ENCODE measurements at places on chromosomes 7 and 10. TPM values are rescaled to one million over a fixed set of nuclear protein-coding genes. Genes with fewer than 3 reads are reported as not detected.

GRCh38 chr10:132467464-132468149 lies 70.0 kb upstream of the INPP5A start:
- H3K27me3 ChIP-seq, result no peaks in the 10 kb centered on the region
- H3K27ac ChIP-seq, result no peak overlapping the region
- peaks cover 40% of the 10 kb centered on the region for H3K4me1 ChIP-seq

GRCh38 chr7:85287106-85287825 lies 100.4 kb upstream of the SEMA3D start:
- H3K36me3 ChIP-seq, result no peaks in the 10 kb centered on the region
- no peaks in the 10 kb centered on the region for H3K4me1 ChIP-seq
- no peak overlapping the region for H3K27ac ChIP-seq
- H3K27me3 ChIP-seq, result no peaks in the 10 kb centered on the region
- DNase-seq, result no peak
- no peak overlapping the region for H3K4me3 ChIP-seq

GRCh38 chr7:98249106-98249505 lies 2.9 kb downstream of the TECPR1 start:
- H3K27me3 ChIP-seq, result no peaks in the 10 kb centered on the region
- H3K27ac ChIP-seq, result peak overlapping the region; percentile 91
- no peak for DNase-seq
- peaks cover 52% of the 10 kb centered on the region for H3K4me1 ChIP-seq
- no peak overlapping the region for H3K4me3 ChIP-seq
- peaks cover 14% of the 10 kb centered on the region for H3K36me3 ChIP-seq

- no peaks in the 10 kb centered on the region for H3K27me3 ChIP-seq
- no peak overlapping the region for H3K27ac ChIP-seq
- H3K4me1 ChIP-seq, result no peaks in the 10 kb centered on the region
- DNase-seq, result no peak
Measured at GRCh38 chr7:46162609-46163008, 241.5 kb upstream of the IGFBP3 start.

DNA sequence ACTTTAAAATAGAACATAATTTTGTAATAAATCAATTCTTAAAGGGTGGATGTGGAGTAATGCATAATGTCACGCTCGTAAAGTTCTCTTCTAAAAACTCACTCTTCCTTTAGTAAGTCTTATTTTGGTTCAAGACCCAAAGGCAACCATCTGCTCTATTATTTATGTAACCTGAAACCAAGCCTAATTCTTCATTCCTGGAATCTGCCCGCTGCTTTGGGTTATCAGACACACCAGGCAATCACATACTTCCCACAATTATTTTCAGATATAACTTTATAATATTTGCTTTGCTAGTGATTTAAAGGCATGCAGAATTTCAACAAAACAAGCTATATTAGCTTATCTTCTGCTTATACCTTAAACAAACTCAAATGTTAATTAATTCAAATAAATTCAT lies 39.0 kb downstream of the RAB11FIP2 start:
- no peaks in the 10 kb centered on the region for H3K27me3 ChIP-seq
- peaks cover 16% of the 10 kb centered on the region for H3K36me3 ChIP-seq
- no peak overlapping the region for H3K27ac ChIP-seq

GRCh38 chr7:151437159-151437553 lies 2.8 kb downstream of the CRYGN start:
- H3K4me1 ChIP-seq, result peaks cover 18% of the 10 kb centered on the region
- no peak overlapping the region for H3K4me3 ChIP-seq
- H3K27ac ChIP-seq, result no peak overlapping the region
- H3K36me3 ChIP-seq, result no peaks in the 10 kb centered on the region
- no peak for DNase-seq
- H3K27me3 ChIP-seq, result peaks cover 12% of the 10 kb centered on the region

DNA sequence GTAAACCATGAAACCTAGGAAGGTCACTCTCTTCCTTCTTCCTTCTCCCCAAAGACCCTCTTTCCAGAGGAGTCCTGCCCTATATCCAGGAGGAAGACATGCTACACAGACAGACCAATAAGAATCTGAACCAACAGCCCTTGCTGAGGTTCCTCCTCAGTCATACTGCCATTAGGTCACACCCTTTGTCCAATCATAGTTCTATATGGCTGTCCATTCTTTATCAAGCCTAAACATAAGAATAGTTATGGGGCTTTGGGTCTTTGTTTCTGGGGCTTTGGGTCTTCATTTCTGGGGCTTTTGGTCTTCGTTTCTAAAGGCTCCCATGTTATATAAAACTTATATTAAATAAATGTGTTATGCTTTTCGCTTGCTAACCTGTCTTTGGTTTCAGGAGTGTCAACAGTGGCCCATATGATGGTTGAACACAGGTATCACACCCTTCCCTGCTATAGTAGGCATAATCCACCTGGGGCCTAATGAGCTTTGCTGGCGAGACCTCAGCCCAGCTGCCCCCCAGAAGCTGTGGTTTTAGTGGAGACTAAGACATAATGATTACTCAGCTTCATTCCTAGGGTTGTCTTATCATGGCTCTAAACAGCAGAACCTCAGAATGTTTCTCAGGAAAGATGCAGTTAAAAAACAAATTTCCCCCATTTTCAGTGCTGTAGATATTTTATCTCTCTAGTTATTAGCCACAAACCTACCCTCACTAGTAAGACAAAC lies 91.6 kb downstream of the ELMO1 start:
- no peaks in the 10 kb centered on the region for H3K36me3 ChIP-seq
- no peaks in the 10 kb centered on the region for H3K27me3 ChIP-seq
- peaks cover 77% of the 10 kb centered on the region for H3K4me1 ChIP-seq
- H3K4me3 ChIP-seq, result no peak overlapping the region

DNA sequence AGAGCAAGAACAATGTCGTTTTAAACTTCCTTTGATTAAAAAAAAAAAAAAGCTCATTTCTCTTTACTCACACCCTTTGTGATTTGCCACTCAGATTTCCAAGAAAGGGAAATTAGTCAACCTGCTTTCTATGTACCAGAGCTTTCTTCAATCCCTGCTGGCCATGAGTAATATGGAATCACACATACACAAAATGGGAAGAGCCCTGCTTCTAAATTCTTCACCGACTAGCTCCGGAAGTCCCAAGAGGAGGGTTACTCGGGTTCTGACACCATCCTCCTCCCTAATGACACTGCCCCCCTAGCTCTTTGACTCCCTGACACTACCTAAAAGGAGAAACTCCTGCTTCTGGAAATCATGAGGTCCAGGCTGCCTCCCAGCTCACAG lies 81.8 kb upstream of the SFMBT2 start:
- H3K36me3 ChIP-seq, result no peaks in the 10 kb centered on the region
- H3K4me1 ChIP-seq, result peaks cover 6% of the 10 kb centered on the region
- H3K27me3 ChIP-seq, result no peaks in the 10 kb centered on the region
- H3K4me3 ChIP-seq, result no peak overlapping the region

DNA sequence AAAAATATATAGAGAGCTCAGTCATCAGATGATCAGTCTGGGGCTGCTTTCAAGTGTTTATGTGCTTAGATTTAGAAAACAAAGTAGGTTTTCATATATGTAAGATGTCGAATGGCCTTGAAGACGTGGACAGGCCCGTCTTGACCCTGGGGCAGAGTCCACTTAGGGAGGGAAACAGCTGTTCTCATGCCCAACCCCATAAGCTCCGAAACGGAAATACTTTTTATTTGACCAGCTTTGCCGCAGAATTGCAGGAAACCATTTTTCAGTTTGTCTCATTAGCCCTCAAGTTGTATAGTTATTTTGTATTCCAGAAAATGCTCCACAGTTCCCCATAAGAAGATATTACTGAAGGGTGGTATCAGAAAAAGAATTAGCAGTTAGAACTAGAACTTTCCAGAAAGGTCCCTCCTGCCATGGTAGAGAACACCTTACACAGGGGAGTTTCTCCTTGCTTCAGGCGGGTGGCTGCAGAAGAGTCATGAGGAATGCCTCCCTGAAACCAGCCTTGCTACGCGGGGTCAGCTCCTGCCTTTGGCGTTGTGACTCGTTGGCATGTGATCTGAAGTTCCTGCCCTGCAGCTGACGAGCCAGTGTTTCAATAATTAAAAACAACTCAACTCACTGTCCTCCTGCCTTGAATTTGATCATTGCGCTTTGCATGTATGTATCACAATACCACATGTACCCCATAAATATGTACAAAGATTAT lies 192.7 kb downstream of the CELF2 start:
- peaks cover 50% of the 10 kb centered on the region for H3K4me1 ChIP-seq
- peaks cover 12% of the 10 kb centered on the region for H3K36me3 ChIP-seq
- no peak overlapping the region for H3K4me3 ChIP-seq
- H3K27ac ChIP-seq, result no peak overlapping the region

DNA sequence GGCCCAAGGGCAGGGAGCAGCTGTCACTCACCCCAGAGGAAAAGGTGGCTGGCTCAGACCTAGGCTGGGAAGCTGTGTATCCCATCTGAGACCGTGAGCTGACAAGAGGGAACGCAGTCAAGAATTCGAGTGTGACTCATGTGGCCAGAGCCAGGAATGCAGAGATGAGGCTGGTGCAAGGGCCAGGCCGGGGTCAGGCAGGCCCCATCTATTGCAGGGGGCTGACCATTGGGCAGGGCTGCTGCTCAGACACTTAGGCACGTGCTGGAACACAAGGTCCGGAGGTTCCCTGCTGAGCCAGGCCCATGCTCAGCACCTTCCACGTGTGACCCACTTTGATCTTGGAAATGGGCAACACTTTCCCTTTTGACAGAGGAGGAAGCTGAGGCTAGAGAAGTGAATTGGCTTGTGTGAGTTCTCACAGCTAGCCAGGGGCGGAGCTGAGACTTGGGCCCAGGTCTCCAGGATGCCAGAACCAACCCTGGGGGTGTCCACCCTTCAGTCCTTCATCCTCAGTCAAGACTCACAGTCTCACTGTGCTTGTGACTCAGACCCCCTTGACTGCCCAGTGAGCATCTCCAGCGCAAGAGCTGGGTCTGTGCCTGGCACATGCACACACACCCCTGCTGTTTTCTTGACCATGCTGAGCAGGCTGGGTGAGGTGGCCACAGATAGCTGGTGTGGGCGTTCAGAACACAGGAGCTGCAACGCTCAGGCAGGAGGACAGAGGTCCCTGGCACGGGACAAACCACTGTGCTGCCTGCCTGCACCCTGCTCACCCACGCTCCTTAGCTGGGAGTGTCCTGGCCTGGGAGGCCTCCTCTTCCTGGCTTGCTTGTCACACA lies 47.6 kb upstream of the PPIF start:
- no peaks in the 10 kb centered on the region for H3K27me3 ChIP-seq
- H3K4me1 ChIP-seq, result peaks cover 10% of the 10 kb centered on the region
- no peak overlapping the region for H3K4me3 ChIP-seq

DNA sequence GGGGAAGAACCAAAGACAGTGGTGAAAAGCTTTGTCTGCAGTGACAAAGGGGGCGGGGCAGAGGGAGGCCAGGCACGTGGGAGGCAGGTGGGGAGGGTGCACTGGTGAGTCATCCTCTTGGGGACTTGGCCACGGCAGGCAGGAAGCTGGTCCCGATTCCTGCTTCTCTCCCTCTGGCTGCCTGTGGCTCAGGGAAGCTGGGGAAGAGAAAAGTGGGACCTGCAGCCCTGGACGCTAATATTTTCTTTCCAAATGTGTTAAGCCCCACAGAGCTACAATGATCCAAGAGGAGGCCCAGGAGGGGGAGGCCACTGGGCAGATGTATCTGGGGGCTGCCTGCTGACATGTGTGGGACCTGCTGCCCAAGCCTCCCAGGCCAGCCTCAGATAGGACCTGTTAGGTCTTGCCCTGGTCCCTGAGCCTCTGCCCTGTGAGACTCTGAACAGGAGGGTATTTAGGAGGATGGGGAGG lies 231.8 kb downstream of the KCNMA1 start:
- peak; percentile 59 for DNase-seq
- H3K4me1 ChIP-seq, result no peaks in the 10 kb centered on the region
- H3K36me3 ChIP-seq, result no peaks in the 10 kb centered on the region
- no peaks in the 10 kb centered on the region for H3K27me3 ChIP-seq
- H3K4me3 ChIP-seq, result no peak overlapping the region
- no peak overlapping the region for H3K27ac ChIP-seq

DNA sequence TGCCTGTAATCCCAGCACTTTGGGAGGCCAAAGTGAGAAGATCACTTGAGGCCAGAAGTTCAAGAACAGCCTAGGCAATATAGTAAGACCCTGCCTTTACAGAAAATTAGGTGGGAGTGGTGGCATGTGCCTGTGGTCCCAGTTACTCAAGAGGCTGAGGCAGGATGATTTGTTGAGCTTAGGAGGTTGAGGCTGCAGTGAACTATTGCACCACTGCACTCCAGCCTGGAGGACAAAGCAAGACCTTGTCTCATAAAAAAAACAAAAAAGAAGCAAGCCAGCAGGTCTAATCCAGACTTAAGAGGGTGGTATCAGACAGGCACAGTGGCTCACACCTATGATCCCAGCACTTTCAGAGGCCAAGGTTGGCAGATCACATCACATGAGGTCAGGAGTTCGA lies 24.5 kb upstream of the KCTD7 start:
- no peak overlapping the region for H3K4me3 ChIP-seq
- no peak for DNase-seq
- H3K27ac ChIP-seq, result no peak overlapping the region
- H3K4me1 ChIP-seq, result no peaks in the 10 kb centered on the region

- H3K27ac ChIP-seq, result no peak overlapping the region
- no peaks in the 10 kb centered on the region for H3K4me1 ChIP-seq
- no peak for DNase-seq
Measured at GRCh38 chr10:93178226-93178625, 104.5 kb downstream of the CYP26A1 start.

- no peaks in the 10 kb centered on the region for H3K36me3 ChIP-seq
- H3K27me3 ChIP-seq, result peaks cover 66% of the 10 kb centered on the region
- no peak overlapping the region for H3K27ac ChIP-seq
Measured at GRCh38 chr10:129971381-129972144, 7.5 kb upstream of the EBF3 start.

- H3K36me3 ChIP-seq, result no peaks in the 10 kb centered on the region
- H3K4me1 ChIP-seq, result no peaks in the 10 kb centered on the region
- DNase-seq, result no peak
- no peak overlapping the region for H3K4me3 ChIP-seq
- no peaks in the 10 kb centered on the region for H3K27me3 ChIP-seq
Measured at GRCh38 chr10:89503652-89504370, 31.6 kb downstream of the SLC16A12 start.

- peaks cover 47% of the 10 kb centered on the region for H3K4me1 ChIP-seq
- H3K4me3 ChIP-seq, result peak within 1 kb of the TSS; percentile 92
- peak; percentile 94 for DNase-seq
- H3K27ac ChIP-seq, result peak within 1 kb of the TSS; percentile 93
Measured at GRCh38 chr7:98280791-98281756, at the start of gene BRI3. BRI3 (plus strand) TSS chr7:98281686; CDS start chr7:98281796, 110 bp downstream.

CCDC136 gene
- total RNA-seq, result 22.8 TPM

MYL10 gene
- total RNA-seq, result not detected

All from heart left ventricle (tissue), 16 donors.